ENCODE measurements at places on chromosomes 5 and 9. TPM values are rescaled to one million over a fixed set of nuclear protein-coding genes. Genes with fewer than 3 reads are reported as not detected.

DNA sequence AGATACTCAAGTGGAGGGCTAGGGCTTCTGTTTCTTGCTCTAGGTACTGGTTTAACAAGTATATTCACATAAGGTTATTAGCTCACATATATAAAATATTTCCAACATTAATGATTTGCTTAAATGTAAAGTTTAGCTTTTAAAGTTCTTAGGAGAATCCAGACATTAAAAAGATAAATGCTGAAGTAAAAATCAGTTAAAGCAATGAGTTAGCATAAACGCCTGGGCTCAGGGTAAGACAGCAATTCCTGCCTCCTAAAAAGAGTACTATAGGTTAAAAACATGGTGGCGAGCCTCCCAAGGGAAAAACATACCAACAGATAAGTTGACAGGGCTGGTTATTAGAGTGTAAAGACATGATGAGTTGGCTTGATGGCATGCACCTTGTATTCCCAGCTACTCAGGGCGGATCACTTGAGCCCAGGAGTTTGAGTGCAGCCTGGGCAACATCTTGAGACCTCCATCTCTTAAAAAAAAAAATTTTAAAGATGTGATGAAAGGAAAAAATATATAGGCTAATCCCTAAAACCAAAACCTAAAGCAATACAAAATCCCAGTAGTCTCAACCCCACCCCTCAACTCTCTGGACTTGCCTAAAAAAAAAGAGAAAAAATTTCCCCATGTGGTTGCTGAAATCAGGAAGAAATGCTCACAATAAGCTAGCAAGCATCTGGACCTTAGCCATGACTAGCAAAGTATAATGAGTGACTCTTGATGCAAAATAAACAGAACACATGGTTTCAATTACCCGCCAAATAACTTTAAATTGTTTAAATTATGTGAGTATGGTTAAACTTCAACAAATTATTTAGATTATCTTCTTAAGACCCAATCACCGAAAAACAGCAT, 3.6 kb downstream of the GOLPH3 start:
- H3K4me1 ChIP-seq, result peaks cover 51% of the 10 kb centered on the region
- no peaks in the 10 kb centered on the region for H3K27me3 ChIP-seq
- no peak for DNase-seq

GRCh38 chr5:81898403-81898802, 73.4 kb upstream of the ATG10 start:
- no peak overlapping the region for H3K27ac ChIP-seq
- H3K4me3 ChIP-seq, result no peak overlapping the region
- no peaks in the 10 kb centered on the region for H3K4me1 ChIP-seq
- DNase-seq, result no peak
- H3K36me3 ChIP-seq, result no peaks in the 10 kb centered on the region

GRCh38 chr5:52725065-52725746, 62.5 kb upstream of the ITGA1 start:
- no peaks in the 10 kb centered on the region for H3K36me3 ChIP-seq
- no peaks in the 10 kb centered on the region for H3K27me3 ChIP-seq
- DNase-seq, result no peak
- H3K27ac ChIP-seq, result no peak overlapping the region
- no peak overlapping the region for H3K4me3 ChIP-seq
- H3K4me1 ChIP-seq, result no peaks in the 10 kb centered on the region

- peaks cover 15% of the 10 kb centered on the region for H3K4me1 ChIP-seq
- DNase-seq, result no peak
- H3K4me3 ChIP-seq, result no peak overlapping the region
- no peaks in the 10 kb centered on the region for H3K36me3 ChIP-seq
- H3K27ac ChIP-seq, result no peak overlapping the region
Observed at GRCh38 chr9:7802666-7803065, 3.1 kb upstream of the DMAC1 start.

DNA sequence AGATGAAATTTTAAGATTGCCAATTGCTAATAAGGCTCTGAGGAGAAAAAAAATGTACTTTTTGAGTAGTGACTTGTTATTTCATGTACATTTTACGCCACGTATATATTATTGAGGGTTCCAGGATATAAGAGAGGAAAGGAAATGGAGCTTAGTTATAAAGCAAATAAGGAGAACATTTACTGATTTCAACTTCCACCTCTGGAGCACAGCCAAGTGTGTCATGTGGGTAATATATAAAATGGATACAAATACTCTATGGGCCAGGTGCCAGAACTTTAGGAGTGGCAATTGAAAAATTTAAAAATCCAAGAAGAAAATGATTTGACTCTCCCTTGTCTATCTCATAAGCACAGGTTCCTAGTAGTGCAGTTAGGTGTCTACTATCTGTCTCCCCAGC, 45.0 kb upstream of the VLDLR start:
- no peak overlapping the region for H3K4me3 ChIP-seq
- no peaks in the 10 kb centered on the region for H3K27me3 ChIP-seq
- DNase-seq, result no peak
- no peaks in the 10 kb centered on the region for H3K4me1 ChIP-seq
- H3K36me3 ChIP-seq, result no peaks in the 10 kb centered on the region
- H3K27ac ChIP-seq, result no peak overlapping the region

DNA sequence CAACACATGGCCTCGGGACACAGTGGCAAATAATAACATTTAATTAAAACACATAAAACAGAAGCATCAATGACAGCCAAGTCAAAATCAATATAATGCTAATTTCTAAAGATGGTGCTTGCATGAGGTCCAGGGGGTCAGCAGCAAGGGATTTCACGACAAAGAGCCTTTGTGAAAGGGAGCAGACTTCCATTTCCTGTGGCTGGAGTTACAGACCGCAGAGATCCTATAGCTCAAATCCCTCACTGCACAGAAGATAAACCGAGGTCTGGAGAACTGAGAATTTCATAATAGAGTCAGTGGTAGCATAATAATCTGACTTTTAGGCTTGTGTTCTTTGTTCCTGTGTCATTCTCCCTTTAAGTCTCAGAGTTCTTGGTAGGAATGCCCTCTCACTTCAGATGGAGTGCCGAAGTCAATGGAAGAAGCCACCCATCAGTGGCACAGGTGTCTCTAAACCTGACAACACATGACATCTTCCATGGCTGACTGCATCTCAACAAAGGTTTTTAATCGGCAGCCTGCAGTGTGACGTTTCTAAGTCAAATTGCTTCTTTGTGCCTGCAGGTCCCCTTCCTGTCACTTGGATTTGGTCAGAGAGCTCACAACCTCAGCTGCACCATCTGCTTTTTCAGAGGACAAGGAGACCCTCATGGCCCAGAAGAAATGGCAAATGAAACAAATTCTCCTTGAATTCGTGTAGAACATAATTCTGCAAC, 67.4 kb downstream of the CARTPT start:
- H3K4me3 ChIP-seq, result no peak overlapping the region
- DNase-seq, result no peak
- H3K36me3 ChIP-seq, result no peaks in the 10 kb centered on the region

DNA sequence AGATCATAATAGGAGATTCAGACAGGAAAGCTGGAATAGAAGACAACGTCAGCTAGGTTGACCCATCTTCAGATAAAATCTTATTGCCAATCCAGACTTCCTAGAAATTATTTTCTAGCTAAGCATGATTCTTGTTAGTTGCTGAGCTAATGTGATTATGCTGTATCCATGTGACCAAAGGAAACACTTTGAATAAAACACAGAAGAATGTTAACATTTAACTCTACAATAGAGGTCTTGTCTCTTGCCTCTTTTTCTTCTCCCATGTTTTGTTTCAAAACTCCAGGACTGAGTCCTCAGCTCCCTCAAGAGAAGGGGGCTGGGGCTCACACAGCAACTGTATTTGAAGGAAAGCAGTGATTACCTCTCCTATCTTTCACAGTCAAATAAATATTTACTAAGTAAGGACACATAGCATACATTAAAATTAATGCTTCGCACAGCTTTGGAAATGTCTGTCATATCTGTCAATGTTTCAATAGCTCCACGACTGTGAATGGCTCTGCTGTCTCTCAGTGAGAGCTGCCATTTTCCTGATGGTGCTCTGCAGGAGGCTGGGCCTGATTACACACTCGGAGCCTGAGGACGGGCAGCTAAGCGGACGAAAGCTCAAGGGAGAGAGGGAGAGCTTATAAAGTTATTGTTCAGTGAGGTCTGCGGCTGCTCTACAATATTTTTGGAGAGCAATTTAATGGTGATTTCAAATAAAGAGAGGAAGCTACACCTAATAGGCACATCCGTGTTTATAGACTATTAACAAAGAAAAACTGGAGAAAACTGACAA, 64.8 kb upstream of the ZNF462 start:
- H3K4me3 ChIP-seq, result no peak overlapping the region
- no peaks in the 10 kb centered on the region for H3K36me3 ChIP-seq
- no peaks in the 10 kb centered on the region for H3K27me3 ChIP-seq

DNA sequence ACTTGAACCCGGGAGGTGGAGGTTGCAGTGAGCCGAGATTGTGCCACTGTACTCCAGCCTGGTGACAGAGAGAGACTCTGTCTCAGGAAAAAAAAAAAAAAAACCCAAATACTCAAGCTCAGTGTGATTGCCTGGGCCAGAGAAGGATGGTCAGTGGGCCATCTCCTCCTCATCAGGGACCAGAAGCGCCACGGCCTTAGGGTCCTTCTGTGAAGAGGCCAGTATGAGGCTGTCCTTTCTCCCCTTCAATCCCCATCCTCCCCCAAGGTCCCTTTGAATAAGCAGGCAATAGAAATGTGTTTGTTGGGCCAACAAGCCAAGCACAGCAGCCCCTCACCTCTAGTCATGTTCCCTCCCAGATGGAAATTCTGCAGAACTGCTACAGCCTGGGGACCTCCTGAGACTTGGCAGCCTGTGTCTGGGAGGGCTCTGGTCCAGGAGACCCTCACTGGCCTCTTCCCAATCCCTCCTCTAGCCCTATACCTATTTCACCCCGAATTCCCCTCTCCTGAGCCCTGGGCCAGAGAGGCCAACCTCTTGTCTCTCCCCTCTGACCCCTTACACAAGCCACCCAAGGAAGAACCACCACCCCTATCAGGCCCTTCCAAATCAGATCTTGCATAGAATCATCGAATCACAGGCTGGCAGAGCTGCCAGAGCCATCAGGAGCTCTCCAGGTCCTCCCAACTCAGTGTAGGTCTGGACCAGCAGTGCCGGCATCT, 1.0 kb downstream of the CSF1R start:
- H3K36me3 ChIP-seq, result no peaks in the 10 kb centered on the region
- H3K4me3 ChIP-seq, result no peak overlapping the region
- H3K27me3 ChIP-seq, result no peaks in the 10 kb centered on the region
- no peak overlapping the region for H3K27ac ChIP-seq
- no peak for DNase-seq

DNA sequence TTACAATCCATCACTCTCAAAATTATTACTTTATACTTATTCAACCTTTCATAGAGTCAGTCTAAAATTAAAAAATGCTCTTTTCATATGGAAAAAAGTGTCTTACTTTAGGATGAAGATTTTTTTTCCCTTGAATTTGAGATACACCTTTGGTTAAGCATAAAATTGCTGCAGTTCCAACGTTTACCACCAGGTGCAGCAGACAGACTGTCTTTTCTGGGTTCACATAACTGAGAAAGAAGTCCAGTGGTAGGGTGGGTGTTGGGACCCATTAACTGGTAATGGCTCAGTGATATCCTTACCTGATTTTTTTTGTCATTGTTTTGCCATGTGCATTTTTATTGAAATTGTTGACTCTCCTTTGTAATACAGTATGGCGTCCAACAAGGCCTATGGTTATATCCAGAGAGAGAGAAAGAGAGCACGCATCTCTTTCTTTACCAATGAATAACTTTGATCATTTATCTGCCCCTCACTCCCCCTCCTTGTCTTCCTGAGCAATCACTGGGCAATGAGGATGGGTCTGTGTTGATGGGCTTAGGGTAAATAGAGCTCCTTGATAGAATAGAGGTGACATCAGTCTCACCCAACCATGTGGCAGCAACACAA, 98.4 kb downstream of the FBXL7 start:
- peak; percentile 65 for DNase-seq
- H3K27ac ChIP-seq, result no peak overlapping the region
- H3K36me3 ChIP-seq, result no peaks in the 10 kb centered on the region
- no peaks in the 10 kb centered on the region for H3K27me3 ChIP-seq

DNA sequence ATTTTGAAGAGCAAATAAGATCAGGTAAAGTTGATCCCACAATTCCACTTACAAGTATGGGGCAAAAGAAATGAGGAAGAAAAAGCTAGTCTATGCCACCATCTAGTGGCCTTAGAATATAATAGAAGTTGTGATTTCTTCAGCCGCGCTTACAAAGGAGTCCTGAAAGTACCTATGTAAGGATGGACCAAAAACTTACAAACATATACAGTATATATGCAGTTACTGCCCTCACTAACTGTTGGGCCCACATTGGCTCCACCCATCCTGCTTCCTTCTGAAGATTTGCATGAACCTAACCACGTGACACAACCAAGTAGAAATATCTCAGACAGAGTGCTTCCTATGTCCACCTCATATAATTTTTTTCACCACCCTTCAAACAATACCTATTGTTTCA, 11.7 kb upstream of the OR13D1 start:
- peak; percentile 86 for DNase-seq
- no peak overlapping the region for H3K27ac ChIP-seq
- no peaks in the 10 kb centered on the region for H3K36me3 ChIP-seq
- H3K4me3 ChIP-seq, result no peak overlapping the region
- peaks cover 14% of the 10 kb centered on the region for H3K4me1 ChIP-seq

GRCh38 chr9:34332076-34332964, 3.0 kb downstream of the NUDT2 start:
- no peak overlapping the region for H3K27ac ChIP-seq
- no peaks in the 10 kb centered on the region for H3K27me3 ChIP-seq
- H3K36me3 ChIP-seq, result no peaks in the 10 kb centered on the region
- peaks cover 31% of the 10 kb centered on the region for H3K4me1 ChIP-seq
- peak; percentile 77 for DNase-seq
- H3K4me3 ChIP-seq, result no peak overlapping the region

GRCh38 chr5:77852514-77853352, 76.6 kb upstream of the TBCA start:
- H3K27ac ChIP-seq, result no peak overlapping the region
- peaks cover 14% of the 10 kb centered on the region for H3K4me1 ChIP-seq
- peak; percentile 61 for DNase-seq

- H3K4me3 ChIP-seq, result no peak overlapping the region
- no peaks in the 10 kb centered on the region for H3K36me3 ChIP-seq
- H3K27me3 ChIP-seq, result no peaks in the 10 kb centered on the region
- DNase-seq, result no peak
- H3K4me1 ChIP-seq, result no peaks in the 10 kb centered on the region
Observed at GRCh38 chr9:126081746-126082145, 244.9 kb upstream of the MVB12B start.

The PCDHGA12 gene
- total RNA-seq, result 7.8 TPM

The MAN2A1 gene
- total RNA-seq, result 20.3 TPM

The TXNDC8 gene
- total RNA-seq, result not detected

The S1PR3 gene
- total RNA-seq, result not detected

The PRUNE2 gene
- 0.48 TPM for total RNA-seq

The ASS1 gene
- total RNA-seq, result not detected

The SREK1IP1 gene
- 3.3 TPM for total RNA-seq

The MAMDC2 gene
- not detected for total RNA-seq

The FGFR4 gene
- 3.6 TPM for total RNA-seq

The BRD8 gene
- 51.9 TPM for total RNA-seq

The WDR38 gene
- not detected for total RNA-seq
